ENCODE measurements at places on chromosomes 6 and 20. TPM values are rescaled to one million over a fixed set of nuclear protein-coding genes. Genes with fewer than 3 reads are reported as not detected.

DNA sequence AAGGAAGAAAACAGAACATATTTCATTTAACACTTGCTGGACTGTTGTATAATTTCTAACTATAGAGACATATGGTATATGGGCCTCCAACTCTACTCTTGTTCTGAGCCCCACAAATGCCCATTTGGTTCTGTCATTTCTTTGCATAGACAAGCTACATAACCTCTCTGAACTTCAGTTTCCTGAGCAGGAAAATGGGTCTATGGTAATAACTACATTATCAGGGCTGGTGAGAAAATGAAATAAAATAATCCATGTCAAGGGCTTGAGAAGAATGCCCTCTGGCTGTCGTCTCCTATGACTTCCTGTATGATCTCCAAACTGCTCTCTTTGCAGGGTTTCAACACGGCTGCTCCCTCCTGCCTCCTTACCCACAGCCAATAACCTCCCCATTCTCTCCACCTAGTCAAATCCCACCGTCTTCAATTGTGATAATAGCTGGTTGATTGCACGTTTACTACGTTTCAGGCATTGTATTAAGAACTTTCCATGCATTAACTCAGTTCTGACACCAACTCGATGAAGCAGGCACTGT, 12.0 kb downstream of the ZCCHC3 start:
- peak overlapping the region; percentile 28 for H3K4me3 ChIP-seq
- H3K27me3 ChIP-seq: peaks cover 4% of the 10 kb centered on the region
- peak overlapping the region; percentile 41 for H3K27ac ChIP-seq

GRCh38 chr6:100388868-100389519, 75.7 kb downstream of the SIM1 start:
- H3K36me3 ChIP-seq: no peaks in the 10 kb centered on the region
- no peak for DNase-seq
- no peak overlapping the region for H3K27ac ChIP-seq
- H3K4me1 ChIP-seq: no peaks in the 10 kb centered on the region
- H3K4me3 ChIP-seq: no peak overlapping the region

- DNase-seq: no peak
- H3K4me3 ChIP-seq: peak overlapping the region; percentile 36
- H3K4me1 ChIP-seq: peaks cover 27% of the 10 kb centered on the region
- H3K27ac ChIP-seq: peak overlapping the region; percentile 91
Measured at GRCh38 chr20:3409417-3409816, 1.9 kb upstream of the DNAAF9 start.

DNA sequence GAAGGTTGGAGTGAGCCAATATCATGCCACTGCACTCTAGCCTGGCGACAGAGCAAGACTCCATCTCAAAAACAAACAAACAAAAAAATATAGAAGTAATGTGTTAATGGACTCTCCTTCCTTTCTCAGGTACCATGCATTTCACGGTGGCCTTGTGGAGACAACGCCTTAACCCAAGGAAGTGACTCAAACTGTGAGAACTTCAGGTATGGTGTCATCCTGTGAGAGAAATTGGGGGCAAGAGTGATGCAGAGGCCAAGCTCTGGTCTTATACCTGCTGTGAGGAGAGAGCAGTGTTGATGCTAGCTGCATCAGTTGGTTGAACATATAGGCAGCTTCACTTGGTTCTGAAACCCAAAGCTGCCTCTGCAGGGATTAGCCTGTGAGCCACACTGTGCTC, 6.2 kb downstream of the ITCH start:
- peaks cover 34% of the 10 kb centered on the region for H3K4me1 ChIP-seq
- peak overlapping the region; percentile 81 for H3K27ac ChIP-seq
- H3K4me3 ChIP-seq: no peak overlapping the region
- DNase-seq: no peak

DNA sequence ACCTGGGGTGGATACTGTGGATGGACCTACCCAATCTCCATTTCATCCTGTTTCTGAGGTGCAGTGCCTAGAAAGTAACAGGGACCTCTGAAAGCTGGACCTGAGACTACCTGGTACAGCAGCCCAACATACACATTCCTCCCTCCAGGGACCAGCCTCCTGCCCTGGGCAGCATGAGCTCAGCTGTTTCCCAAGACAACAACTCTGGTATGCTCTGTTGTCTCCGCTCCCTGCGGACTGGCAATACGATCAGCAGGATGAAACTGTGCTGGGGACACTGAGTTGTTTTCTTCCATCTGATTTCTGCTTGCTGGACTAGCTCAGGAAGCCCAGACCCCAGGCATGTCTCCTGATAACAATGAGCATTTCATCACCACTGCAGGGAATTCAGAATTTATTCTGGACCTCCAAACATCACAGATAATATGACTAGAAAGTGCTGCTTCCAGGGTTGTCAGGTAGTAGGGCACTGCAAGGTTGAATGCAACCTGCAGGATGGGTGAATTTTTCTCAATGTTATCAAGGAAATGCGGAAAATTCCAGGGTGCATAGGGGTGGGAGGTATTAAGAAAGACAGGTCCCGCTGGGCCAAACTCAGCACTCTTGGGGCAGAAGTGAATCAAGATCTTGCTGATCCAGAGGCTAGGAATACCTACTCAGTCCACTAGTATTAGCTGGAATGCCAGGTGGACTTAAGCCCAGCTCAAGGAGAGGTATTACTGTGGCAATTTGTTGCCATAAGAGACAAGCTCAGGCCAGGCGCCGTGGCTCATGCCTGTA, 38.9 kb upstream of the SLC4A11 start:
- peaks cover 13% of the 10 kb centered on the region for H3K36me3 ChIP-seq
- H3K27me3 ChIP-seq: no peaks in the 10 kb centered on the region
- peaks cover 3% of the 10 kb centered on the region for H3K4me1 ChIP-seq
- H3K27ac ChIP-seq: no peak overlapping the region
- no peak overlapping the region for H3K4me3 ChIP-seq
- no peak for DNase-seq

- H3K27me3 ChIP-seq: no peaks in the 10 kb centered on the region
- no peak overlapping the region for H3K27ac ChIP-seq
- no peak for DNase-seq
- H3K36me3 ChIP-seq: no peaks in the 10 kb centered on the region
- H3K4me1 ChIP-seq: no peaks in the 10 kb centered on the region
Measured at GRCh38 chr6:23091795-23092194, 522.4 kb downstream of the HDGFL1 start.

Gene JAG1
- total RNA-seq: 4.6 TPM

Gene SAMD3
- total RNA-seq: 30.0 TPM

Gene AGPAT4
- total RNA-seq: 15.9 TPM

Measured in T-helper 17 cell (primary cell).